Epithelial cell of alveolus of lung (primary cell): ENCODE measurements at places on chromosomes 2 and 18. TPM values are rescaled to one million over a fixed set of nuclear protein-coding genes. Genes with fewer than 3 reads are reported as not detected.

Gene EFHD1
- total RNA-seq: 0.40 and 2.2 TPM in 2 replicates

Gene TOGARAM2
- 0.13 TPM in 1 of 2 replicates, not detected in the other for total RNA-seq

Gene CDH2
- 21.9 and 68.8 TPM in 2 replicates for total RNA-seq

Gene NDUFS1
- 41.3 and 89.9 TPM in 2 replicates for total RNA-seq

Gene GCG
- total RNA-seq: not detected in 2 replicates

Gene IL36B
- not detected in 2 replicates for total RNA-seq

Gene INSIG2
- 12.2 and 12.5 TPM in 2 replicates for total RNA-seq

Gene ANKRD62
- not detected in 2 replicates for total RNA-seq

Gene CFC1
- not detected in 2 replicates for total RNA-seq

Gene NGEF
- 0.08 and 3.0 TPM in 2 replicates for total RNA-seq

Gene ANKRD36B
- 7.6 and 12.5 TPM in 2 replicates for total RNA-seq

Gene MDH1B
- 0.26 and 1.3 TPM in 2 replicates for total RNA-seq

Gene GALNT14
- total RNA-seq: 0.56 and 3.4 TPM in 2 replicates

Gene CCDC141
- total RNA-seq: 0.08 TPM in 1 of 2 replicates, not detected in the other

Gene DYNAP
- total RNA-seq: not detected in 2 replicates

Gene SERPINB2
- 1.4 and 19.1 TPM in 2 replicates for total RNA-seq

Gene LHCGR
- total RNA-seq: 0.39 TPM in 1 of 2 replicates, not detected in the other

Gene LYG2
- not detected in 2 replicates for total RNA-seq

Gene PLCL1
- 0.65 and 0.88 TPM in 2 replicates for total RNA-seq

Gene FAP
- 15.5 and 118 TPM in 2 replicates for total RNA-seq

Gene RTP5
- total RNA-seq: not detected in 2 replicates

Gene DSC3
- 1.4 and 2.5 TPM in 2 replicates for total RNA-seq

Gene FSIP2
- 0.13 and 0.24 TPM in 2 replicates for total RNA-seq

Gene SANBR
- total RNA-seq: 7.2 TPM in 2 replicates

Gene IKZF2
- 2.2 and 4.7 TPM in 2 replicates for total RNA-seq

Gene CLIP4
- total RNA-seq: 14.4 and 19.8 TPM in 2 replicates

Gene DUSP2
- 0.40 and 2.6 TPM in 2 replicates for total RNA-seq

Gene KCNIP3
- 0.78 and 0.96 TPM in 2 replicates for total RNA-seq

Gene RESP18
- not detected in 2 replicates for total RNA-seq

Gene ZNF892
- 2.2 and 5.7 TPM in 2 replicates for total RNA-seq

Gene MFSD2B
- total RNA-seq: 0.13 TPM in 1 of 2 replicates, not detected in the other

Gene IGFBP2
- total RNA-seq: 121 and 137 TPM in 2 replicates

Gene TRPM8
- not detected in 2 replicates for total RNA-seq

Gene RAB17
- total RNA-seq: not detected in 2 replicates

Gene SH3BP4
- 47.0 and 114 TPM in 2 replicates for total RNA-seq

Gene LOXL3
- total RNA-seq: 18.6 and 25.8 TPM in 2 replicates

Gene SCN3A
- under 0.01 TPM in 1 of 2 replicates, not detected in the other for total RNA-seq

Gene SLC9A4
- total RNA-seq: not detected in 2 replicates

Gene CCBE1
- 34.5 and 38.1 TPM in 2 replicates for total RNA-seq

Gene ATOH8
- total RNA-seq: 5.3 and 63.2 TPM in 2 replicates

Gene PDE1A
- 0.13 and 15.3 TPM in 2 replicates for total RNA-seq

Gene ASPRV1
- 0.26 and 3.4 TPM in 2 replicates for total RNA-seq

Gene ALPI
- not detected in 2 replicates for total RNA-seq

Gene C1QL2
- not detected in 2 replicates for total RNA-seq

Gene IL1F10
- total RNA-seq: not detected in 2 replicates

Gene COL4A4
- total RNA-seq: 0.32 and 0.91 TPM in 2 replicates
